ENCODE measurements at places on chromosomes 1 and 21.

- no peak for DNase-seq
Measured at GRCh38 chr1:50091068-50091467, 17.7 kb upstream of the ELAVL4 start.

DNA sequence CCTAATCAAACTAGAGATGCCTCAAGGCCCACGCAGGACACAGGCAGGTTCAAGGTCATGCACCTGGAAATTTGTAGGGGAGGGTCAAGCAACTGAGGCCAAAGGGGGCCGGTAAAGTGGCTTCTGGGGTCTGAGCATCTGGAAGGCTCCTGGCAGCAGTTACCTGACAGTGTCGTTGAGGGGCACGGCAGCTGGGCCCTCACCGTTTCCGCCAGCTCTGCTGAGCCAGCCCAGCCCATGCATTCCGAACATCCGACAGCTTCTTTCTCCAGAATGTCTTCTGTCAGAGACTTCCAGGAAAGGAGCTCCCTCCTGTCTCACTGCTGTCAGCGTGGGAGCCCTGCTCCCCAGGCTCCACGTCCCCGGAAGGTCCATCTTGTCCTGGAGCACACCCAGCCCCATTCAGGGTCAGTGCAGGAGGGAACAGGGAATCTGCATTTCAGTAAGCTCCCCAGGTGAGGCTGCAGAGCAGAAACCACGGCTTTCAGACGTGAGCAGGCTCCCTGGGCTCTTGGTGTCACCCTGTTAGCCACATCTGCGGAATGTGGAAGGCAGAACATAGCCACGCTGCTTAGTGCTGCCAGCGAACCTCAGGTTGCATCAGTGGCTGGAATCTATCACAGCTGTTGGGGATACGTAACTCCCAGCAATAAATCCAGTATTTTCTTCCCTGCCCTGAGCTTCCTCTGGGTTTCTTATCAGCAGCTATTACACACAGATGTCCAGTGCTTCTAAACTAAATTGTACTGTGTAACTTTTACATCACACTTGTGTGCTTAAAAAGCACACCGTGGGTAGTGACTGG, 36.3 kb upstream of the FAM3B start:
- no peak for DNase-seq

- DNase-seq = no peak
Measured at GRCh38 chr1:61285371-61285885, 203.1 kb downstream of the NFIA start.

GRCh38 chr1:31433396-31433930, 20.4 kb downstream of the SERINC2 start:
- DNase-seq = no peak

DNA sequence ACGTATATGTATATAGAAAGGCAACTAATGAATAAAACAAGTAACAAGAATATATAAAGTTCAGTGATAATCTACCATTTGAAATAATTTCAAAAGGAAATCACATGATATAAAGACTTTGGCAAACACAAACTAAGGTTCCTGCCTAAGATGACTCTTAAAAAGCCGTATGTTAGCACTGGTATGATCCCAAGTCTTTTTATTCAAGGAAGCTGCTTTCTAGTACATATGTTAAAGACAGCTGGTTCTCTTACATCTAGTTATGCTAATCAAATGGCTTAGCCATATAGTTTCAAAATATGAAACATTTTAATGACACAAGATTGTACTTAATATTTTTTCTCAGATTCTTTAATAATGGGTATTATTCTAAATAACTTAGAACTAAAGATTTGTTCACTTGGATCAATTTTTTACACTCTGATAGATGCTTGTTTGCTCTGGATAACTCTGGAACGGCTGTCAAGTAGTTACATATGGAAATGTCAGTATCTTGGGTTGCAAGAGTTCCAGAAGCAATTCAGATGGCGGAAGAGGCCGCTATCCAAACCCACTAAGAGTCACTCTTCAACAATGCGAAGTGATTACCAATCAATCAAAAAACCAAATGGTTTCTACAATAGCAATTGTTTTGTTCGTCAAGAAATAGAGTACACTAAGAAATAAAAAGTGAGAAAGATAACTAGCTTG, 21.4 kb downstream of the STX6 start:
- no peak for DNase-seq

- no peak for DNase-seq
Measured at GRCh38 chr1:82775406-82776000, 974.8 kb downstream of the ADGRL2 start.

DNA sequence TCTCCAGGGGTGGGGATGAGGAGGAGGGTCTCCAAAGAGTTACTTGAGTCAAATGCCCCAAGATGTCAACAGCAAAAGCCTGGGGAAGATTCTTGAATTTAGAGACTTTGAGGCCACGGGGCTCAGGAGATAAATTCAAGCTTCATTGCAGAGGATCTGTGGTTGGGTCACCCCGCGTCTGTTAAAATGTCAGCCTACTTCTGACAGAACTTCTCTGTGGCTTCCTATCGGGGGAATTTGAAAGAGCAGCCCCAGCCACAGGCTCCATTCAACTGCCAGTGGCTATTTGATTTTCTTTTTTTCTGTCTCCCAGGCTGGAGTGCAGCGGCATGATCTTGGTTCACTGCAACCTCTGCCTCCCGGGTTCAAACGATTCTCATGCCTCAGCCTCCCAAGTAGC, 62.5 kb upstream of the EFHD2 start:
- no peak for DNase-seq

DNA sequence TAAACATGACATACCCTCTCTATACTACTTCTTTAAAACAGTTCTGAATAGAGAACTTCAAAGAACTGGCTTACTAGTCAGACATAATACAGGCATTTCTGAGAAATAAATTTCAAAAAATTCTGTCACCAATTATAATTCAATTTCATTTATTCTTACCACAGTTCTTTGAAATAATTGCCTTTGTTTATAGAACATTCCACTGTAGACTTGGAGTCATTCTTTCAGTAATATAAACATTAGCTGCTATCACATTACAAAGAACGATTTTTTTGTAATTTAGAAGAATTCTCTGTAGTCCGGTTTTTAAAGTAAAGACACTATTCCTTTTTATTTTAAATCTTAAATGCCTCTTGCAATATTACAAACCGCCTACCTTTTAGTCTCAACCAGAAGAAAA, 146.4 kb upstream of the COL11A1 start:
- no peak for DNase-seq

DNA sequence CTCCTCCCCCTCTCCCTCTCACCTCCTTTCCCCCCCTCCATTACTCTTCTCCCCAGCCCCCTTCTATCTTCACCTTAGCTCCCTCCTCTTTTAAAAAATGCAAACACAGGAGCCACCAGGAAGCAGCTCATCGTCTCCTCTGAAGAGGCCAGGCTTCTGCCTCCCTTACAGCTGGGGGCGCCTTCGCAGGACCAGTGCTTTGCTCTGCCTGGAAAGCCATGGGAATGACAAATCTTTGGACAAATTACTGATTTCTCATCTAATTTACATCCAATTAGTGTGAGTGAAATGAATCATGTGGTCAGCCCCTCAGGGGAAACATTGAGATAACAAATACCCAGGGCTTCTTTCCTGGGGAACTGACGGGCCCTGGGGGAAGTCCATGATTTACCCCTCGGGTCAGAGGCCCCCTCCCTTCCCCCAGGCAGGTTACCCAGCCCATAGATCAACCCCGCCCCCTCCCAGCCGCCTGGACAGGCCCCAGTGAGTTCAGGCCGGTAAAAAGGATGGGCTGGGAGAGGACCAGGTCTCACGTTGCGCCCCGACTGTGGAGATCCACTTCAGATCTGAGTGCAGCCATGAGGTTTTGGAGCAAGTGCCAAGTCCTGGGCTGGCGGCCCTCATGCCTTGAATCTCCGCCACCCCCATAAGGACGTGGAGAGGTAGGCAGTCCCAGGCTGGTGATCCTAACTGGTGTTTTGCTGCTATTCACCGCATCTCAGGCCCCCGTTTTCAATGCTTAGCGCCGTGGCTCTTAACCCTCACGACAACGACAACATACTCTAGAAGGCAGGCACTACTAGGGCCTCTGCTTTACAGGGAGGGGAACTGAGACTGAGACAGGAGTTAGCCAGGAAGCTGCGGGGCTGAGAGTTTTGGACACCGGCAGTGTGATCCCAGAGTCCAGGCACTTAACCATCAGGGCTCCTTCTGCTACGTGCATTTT, 300.8 kb downstream of the RRAGC start:
- DNase-seq = no peak

DNA sequence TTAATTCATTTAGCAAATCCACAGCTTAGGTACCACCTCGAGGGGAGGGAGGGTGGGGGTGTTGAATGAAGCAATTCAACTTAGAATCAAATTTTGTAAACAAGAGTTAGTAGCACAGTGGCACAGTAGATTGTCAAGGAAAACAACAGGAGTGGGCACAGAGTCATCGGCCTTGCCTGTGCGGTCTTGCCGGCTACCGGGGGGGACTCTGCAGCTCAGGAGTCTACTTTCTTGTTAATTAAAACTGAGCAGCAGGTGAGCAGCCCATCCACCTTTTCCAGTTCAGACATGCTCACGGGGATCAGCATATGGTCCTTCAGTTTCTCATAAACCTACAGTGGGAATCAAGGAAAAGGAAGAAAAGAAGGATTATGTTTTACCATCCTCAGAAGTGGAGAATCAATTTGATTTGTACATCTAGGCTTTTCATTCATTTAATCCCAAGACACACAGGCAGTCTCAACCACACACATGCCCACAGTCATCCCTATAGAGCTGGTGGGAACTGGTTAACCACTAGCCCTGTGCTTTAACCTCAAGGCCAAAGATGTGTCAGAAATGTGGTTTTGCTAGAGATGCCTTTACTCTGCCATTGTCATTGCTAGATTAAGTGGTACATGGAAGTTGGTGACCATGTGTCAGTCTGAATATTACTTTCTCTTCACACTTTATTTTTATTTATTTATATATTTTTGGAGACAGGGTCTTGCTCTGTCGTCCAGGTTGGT, 45.0 kb upstream of the BCL10 start:
- no peak for DNase-seq

- DNase-seq = no peak
Measured at GRCh38 chr1:159835862-159836525, 9.3 kb downstream of the SLAMF8 start.

DNA sequence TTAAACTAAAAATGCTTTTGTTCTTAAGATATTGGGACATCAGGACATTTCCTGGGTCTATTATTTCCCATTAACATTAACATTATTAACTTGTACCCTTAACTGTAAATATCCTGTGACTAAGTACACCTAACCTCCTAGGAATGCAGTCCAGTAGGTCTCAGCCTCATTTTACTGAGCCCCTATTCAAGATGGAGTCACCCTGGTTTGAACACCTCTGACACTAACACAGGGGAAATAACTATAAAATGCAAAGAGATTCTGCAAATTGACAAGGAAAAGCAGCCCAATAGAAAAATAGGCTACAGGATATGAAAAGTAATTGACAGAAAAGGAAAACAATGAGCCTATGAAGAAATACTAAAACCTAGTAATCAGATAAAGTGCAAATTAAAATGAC, 11.6 kb upstream of the NCMAP start:
- no peak for DNase-seq

- no peak for DNase-seq
Measured at GRCh38 chr1:65049941-65050713, 83.8 kb upstream of the JAK1 start.

- DNase-seq = no peak
Measured at GRCh38 chr1:7873801-7874795, 21.2 kb upstream of the UTS2 start.

DNA sequence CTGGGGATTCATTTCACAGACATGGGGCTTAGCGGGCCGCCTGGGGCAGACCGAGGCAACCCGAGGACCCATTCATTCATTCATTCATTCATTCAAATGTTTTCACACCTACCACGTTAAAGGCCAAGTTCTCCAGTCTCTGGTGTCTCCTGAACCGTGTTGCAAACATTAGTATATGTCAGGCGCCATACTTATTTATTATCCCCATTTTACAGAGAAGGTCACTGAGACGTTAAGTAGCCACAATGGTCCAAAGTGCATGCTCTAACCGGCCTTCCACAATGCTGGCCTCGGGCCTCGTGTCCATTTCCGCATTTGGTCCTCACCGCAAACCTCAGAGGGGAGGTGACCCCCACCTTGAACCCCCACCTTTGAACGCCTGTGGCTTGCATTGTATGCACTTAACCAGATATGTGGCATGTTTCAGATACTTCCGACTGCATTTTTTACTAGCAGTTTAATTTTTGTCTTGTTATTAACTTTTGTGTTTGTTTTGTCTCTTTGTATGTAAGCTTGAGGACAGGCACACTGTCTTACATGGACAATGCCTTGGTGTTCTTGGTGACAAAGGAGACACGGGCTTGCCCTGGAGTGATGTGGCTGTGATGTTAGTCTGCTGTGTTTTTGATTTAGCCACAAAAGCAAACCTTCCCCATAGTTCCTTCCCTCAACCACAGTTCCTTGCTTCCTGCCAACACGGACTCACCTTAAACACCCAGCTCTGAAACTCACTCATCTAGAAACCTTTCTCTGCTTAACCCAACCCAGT, 1.2 kb upstream of the IFFO2 start:
- no peak for DNase-seq

Measured in stimulated activated CD8-positive, alpha-beta memory T cell treated with anti-CD3 and anti-CD28 coated beads, Interleukin-4, amount 100 ng/mL, for 4 hours (primary cell).